ENCODE measurements at places on chromosomes 4 and X. TPM values are rescaled to one million over a fixed set of nuclear protein-coding genes. Genes with fewer than 3 reads are reported as not detected.

Gene CTAG2
- total RNA-seq = not detected

Gene TNIP2
- 56.1 TPM for total RNA-seq

Gene IL2
- total RNA-seq = 0.85 TPM

Gene STOX2
- not detected for total RNA-seq

Gene CPLX1
- 2.5 TPM for total RNA-seq

Gene ETDA
- not detected for total RNA-seq

Gene CXCL8
- total RNA-seq = 13.2 TPM

Gene TMPRSS11D
- total RNA-seq = not detected

DNA sequence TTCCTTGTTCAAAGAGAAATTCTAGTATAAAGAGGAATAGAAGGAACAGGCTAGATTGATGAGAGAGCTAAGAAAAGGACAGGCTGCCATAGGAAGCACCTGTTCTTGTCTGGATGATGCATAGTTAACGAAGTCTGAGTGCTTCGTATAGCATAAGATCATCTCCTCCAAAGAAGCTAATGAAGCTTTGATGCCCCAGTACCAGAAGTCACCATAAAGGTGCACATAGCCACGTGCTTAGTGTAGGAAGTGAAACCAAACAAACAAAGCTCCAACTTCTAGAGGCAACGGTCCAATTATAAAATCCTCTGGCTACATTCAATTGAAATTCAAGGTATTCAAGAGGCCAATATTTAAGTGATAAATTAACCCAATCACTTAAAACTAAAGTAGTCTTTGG, 31.0 kb downstream of the AFAP1 start:
- no peaks in the 10 kb centered on the region for H3K27me3 ChIP-seq
- no peaks in the 10 kb centered on the region for H3K36me3 ChIP-seq
- H3K27ac ChIP-seq = no peak overlapping the region

DNA sequence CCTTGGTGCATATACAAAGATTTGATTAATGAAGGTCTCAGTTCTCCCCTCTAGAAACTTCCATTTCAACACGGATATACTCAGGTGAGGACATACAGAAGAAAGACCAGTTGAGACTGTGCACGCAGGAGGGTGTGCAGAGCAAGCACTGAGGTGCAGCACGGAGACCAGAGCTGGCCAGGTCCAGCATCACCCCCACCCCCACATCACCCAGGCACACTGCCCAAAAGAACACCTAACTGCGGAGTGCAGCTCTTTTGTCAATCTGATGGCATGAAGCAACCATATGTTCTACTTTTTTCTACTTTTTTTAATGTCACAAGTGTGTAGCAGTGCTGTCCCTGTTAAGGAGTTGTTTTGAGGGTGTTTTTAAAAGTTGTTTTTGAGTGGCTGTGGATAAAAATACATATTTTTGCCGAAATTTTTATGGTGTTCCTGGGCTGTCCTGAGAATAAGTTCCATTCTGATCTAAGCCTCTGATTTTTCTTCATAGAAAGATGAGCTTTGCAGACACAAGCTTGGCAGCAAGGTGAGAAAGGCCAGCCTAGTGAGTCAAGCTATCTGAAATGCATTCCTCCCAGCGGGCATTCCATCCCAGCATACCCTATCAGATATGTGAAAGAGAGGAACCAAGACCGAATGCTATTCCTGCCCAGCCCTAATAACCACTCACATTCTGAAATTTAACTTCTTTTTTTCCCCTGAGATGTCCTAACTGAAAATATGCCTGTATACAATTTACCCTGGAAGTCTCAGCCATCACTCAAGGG, 173.7 kb downstream of the PTTG2 start:
- peaks cover 77% of the 10 kb centered on the region for H3K36me3 ChIP-seq
- peaks cover 73% of the 10 kb centered on the region for H3K4me1 ChIP-seq
- no peak overlapping the region for H3K4me3 ChIP-seq
- H3K27me3 ChIP-seq = peaks cover 4% of the 10 kb centered on the region
- no peak for DNase-seq

GRCh38 chr4:6367371-6367851, 97.8 kb downstream of the WFS1 start:
- peaks cover 5% of the 10 kb centered on the region for H3K27me3 ChIP-seq
- no peak overlapping the region for H3K27ac ChIP-seq
- no peaks in the 10 kb centered on the region for H3K36me3 ChIP-seq
- DNase-seq = no peak
- no peaks in the 10 kb centered on the region for H3K4me1 ChIP-seq
- no peak overlapping the region for H3K4me3 ChIP-seq

DNA sequence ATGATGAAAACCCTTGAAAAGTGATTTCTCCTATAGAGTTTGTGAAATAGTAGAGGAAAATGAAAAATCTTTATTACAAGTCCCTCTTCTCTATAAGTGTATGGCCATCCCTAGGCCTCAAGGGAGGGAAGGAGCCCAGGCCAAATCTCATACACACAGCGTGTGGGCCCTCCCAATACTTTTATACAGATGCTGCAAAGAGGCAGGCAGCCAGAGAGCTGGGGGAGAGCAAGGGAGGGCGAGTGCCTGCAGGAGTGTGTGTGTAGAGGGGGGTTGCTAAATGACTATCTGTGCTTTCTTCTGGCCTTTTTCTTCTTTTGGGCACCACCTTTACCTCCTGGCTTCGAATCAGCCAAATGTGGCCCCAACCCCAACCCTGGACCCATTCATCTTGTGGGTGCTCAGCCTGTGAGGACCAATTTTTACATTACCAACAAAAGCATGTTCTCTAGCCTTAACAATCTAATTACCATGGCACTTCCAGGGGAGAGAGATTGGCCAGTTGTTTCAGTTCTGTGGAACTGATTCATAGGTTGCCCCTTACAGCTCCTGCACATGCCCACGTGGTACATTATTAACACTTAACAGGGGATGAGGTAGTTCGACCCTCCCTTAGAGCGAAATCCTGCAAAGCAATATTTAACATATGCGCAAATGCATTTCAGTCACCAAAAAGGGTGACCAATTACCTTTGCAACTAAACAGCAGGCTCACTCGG, 2.0 kb downstream of the GPC3 start:
- no peak overlapping the region for H3K4me3 ChIP-seq
- no peak for DNase-seq
- H3K27ac ChIP-seq = no peak overlapping the region
- H3K36me3 ChIP-seq = no peaks in the 10 kb centered on the region

GRCh38 chr4:5054532-5054931, 3.3 kb downstream of the STK32B start:
- H3K27ac ChIP-seq = no peak overlapping the region
- H3K27me3 ChIP-seq = peaks cover 29% of the 10 kb centered on the region
- peaks cover 10% of the 10 kb centered on the region for H3K4me1 ChIP-seq
- H3K4me3 ChIP-seq = no peak overlapping the region
- no peaks in the 10 kb centered on the region for H3K36me3 ChIP-seq
- DNase-seq = no peak

DNA sequence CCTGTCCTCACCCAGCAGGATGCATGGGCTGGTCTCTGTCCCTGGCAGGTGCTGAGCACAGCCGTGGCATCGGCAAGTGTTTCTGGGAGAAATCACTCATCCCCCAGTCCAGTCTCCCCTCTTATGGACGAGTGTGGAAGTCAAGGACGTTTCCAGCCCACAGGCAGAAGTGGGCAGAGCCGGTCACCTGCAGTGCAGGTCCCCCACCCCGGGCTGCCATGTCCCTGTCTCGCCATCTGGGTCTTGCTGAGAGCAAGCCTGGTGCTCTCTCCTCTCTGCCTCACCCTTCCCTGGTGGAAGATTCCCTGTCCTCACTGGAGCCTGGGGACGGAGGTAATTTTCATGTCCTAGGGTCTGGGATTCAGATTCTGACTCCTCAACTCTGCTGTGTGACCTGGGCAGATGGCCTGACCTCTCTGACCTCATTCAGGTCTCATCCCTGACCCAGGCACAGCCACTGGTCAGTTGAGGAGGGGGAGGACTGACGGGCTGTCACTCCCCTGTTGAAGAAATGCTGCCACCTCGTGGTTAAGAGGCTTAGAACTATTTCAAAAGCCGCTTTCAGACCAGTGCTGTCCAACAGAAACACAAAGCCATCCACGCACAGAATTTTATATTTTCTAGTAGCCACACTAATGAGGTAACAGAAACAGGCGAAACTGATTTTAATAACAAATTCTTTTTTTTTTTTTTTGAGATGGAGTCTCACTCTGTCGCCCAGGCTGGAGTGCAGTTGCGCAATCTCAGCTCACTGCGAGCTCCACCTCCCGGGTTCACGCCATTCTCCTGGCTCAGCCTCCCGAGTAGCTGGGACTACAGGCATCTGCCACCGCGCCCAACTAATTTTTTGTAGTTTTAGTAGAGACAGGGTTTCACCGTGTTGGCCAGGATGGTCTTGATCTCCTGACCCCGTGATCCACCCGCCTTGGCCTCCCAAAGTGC, 1.8 kb downstream of the CPZ start:
- H3K4me1 ChIP-seq = peaks cover 10% of the 10 kb centered on the region
- peaks cover 30% of the 10 kb centered on the region for H3K27me3 ChIP-seq
- H3K27ac ChIP-seq = no peak overlapping the region
- DNase-seq = peak; percentile 25

GRCh38 chrX:121635141-121635540, 587.7 kb downstream of the GLUD2 start:
- no peak overlapping the region for H3K4me3 ChIP-seq
- H3K4me1 ChIP-seq = no peaks in the 10 kb centered on the region
- no peak for DNase-seq
- H3K27ac ChIP-seq = no peak overlapping the region

DNA sequence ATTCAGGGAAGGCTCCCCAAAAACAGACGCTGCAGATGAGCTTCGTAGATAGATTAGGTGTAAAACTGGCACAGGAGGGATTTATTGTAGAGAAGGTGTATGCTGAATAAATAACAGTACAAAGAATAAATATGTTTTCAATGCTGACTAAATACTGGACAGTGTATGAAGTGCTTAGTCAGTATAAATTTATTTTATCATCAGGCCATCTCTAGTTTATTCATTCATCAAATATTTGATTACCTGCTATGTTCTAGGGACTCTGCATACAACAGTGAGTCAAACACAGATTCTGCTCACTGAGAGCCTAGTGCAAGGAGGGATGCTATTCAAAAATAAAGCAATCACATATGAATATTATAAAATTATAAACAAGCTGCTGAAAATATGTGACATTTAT, 63.6 kb upstream of the TSPAN5 start:
- H3K4me3 ChIP-seq = no peak overlapping the region
- H3K4me1 ChIP-seq = no peaks in the 10 kb centered on the region
- no peak for DNase-seq
- H3K36me3 ChIP-seq = peaks cover 3% of the 10 kb centered on the region
- no peaks in the 10 kb centered on the region for H3K27me3 ChIP-seq

- H3K27ac ChIP-seq = no peak overlapping the region
- no peaks in the 10 kb centered on the region for H3K27me3 ChIP-seq
- H3K36me3 ChIP-seq = no peaks in the 10 kb centered on the region
- no peaks in the 10 kb centered on the region for H3K4me1 ChIP-seq
These were observed 59.4 kb downstream of the CLNK start for GRCh38 chr4:10625131-10625530.

DNA sequence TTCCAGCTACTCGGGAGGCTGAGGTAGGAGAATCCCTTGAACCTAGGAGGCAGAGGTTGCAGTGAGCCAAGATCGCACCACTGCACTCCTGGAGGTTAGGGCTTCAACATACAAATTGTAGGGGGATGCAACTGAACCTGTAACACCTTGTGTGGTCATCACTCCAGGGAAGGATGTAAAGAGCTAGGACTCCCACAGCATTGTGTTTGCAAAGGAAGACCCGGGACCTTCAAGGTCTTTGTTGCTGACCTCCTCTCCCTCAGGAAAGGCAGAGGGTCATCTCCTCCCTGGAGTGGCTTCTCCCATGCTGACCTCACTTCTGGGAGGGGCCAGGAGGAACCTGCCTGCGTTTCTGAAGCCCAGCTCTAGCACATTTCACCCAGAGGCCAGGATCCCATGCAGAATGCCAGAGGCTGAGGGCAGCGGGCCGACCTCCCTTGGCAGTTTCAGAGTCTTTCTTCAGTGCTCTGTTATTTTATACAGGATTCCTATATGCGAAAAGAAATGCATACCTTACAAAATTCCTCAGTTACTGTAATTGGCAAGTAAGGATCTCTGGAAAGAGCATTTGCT, 80.2 kb downstream of the HTRA3 start:
- H3K4me3 ChIP-seq = no peak overlapping the region
- no peaks in the 10 kb centered on the region for H3K4me1 ChIP-seq
- H3K36me3 ChIP-seq = no peaks in the 10 kb centered on the region
- no peaks in the 10 kb centered on the region for H3K27me3 ChIP-seq

DNA sequence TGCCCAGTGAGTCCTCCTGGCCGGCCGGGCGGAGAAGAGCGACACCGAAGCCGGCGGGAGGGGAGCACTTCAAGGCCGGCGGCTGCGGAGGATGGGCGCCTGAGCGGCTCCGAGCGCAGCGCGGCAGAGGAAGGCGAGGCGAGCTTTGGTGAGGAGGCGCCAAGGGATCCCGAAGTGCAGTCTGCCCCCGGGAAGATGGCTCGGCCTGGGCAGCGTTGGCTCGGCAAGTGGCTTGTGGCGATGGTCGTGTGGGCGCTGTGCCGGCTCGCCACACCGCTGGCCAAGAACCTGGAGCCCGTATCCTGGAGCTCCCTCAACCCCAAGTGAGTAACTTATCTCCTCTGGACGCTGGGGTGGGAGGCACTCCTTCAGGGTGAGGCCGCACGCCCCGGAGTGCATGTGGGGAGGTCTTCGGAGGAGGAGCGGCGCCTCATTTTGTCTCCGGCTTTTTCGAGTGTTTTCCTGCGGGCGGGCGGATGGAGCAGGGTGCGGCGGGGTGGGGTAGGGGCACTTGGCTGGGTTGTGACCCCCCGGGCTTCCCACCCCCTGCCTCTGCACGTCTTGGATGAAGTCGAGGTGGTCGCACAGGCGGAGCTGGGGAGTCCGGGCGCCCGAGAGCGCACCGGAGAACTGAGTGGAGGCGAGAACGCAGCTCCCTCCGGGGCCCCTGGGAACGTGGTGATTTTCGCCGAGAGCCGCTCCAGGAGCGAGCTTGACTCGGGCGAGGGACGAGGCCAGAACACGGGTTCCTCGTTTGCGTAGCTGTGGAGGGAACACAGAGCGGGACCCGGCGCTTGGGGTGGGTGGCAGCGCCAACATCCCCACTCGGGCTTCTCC, 979 bp downstream of the EFNB1 start:
- H3K4me1 ChIP-seq = peaks cover 21% of the 10 kb centered on the region
- H3K27ac ChIP-seq = no peak overlapping the region
- no peaks in the 10 kb centered on the region for H3K27me3 ChIP-seq
- H3K4me3 ChIP-seq = peak overlapping the region; percentile 74

GRCh38 chr4:182808673-182809416, 108.3 kb downstream of the DCTD start:
- H3K36me3 ChIP-seq = peaks cover 7% of the 10 kb centered on the region
- DNase-seq = peak; percentile 64
- H3K4me1 ChIP-seq = peaks cover 11% of the 10 kb centered on the region
- peaks cover 7% of the 10 kb centered on the region for H3K27me3 ChIP-seq
- peak overlapping the region; percentile 80 for H3K27ac ChIP-seq

- no peaks in the 10 kb centered on the region for H3K27me3 ChIP-seq
- H3K4me1 ChIP-seq = no peaks in the 10 kb centered on the region
- H3K27ac ChIP-seq = no peak overlapping the region
- DNase-seq = no peak
- no peaks in the 10 kb centered on the region for H3K36me3 ChIP-seq
- no peak overlapping the region for H3K4me3 ChIP-seq
These were observed 90.0 kb downstream of the PSAPL1 start for GRCh38 chr4:7344636-7345155.
